Thoracic aorta (tissue), 2 donors: ENCODE measurements at places on chromosomes 2 and 18.

DNA sequence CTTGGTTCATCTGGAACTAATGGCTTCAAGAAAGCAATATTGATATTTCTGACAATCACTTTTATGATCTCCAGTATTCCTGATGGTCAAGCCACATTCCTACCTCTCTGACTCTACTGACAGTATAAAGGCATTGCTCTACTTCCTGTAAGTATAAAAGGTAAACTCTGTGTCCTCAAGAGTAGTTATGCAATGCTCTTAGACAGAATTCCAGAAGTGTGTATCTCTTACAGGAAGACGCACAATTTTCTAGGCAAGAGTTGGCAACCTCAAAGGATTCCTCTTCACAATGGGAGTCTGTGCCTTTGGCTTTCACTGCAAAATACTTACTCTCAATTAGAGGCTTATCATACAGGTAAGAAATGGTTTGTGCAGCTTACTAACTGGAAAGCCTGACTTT lies 100.1 kb downstream of the THADA start:
- no peak for DNase-seq

GRCh38 chr2:99926986-99927385 lies 215.4 kb downstream of the AFF3 start:
- DNase-seq: no peak

- no peak for DNase-seq
Measured at GRCh38 chr2:63663013-63663864, 74.5 kb downstream of the MDH1 start.

DNA sequence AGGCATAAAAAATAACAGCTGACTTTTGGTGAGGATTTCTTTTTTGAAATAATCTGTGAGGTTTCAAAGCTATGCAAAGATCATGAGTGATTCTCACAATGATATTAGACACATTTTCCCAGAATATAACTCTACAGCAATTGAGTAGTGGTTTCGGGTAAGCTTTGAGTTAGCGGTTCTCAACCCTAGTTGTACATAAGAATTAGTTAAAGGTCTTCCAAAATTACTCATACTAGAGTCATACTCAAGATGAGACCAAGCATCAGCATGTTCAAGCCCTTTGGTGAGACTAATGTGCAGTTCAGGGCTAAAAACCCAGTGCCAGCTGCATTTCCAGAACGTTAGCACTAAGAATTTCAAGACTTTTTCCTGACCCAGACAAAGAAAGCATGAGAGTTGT lies 31.1 kb downstream of the DSG4 start:
- DNase-seq: no peak

DNA sequence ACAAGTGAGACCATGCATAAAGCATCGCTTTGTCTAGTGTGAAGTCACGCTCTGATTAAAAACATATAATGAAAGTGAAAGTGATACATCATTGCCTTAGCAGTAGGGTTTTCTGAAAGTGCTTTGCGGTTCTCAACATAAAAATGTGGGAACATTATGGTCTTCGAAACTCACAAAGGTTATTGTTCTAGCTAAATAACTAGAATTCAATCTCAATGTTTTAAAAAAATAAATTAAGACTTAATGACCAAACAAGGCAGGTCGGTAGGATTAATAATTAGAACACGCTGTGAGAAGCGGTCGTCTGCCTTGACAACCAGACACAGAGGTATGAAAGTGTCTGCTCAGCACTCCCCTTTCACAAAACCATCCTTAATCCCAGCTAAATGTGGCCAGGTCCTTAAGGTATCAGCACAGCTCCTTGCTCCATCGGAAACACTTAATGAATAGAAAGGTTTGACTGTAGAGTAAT lies 42.2 kb downstream of the KLHL14 start:
- no peak for DNase-seq

DNA sequence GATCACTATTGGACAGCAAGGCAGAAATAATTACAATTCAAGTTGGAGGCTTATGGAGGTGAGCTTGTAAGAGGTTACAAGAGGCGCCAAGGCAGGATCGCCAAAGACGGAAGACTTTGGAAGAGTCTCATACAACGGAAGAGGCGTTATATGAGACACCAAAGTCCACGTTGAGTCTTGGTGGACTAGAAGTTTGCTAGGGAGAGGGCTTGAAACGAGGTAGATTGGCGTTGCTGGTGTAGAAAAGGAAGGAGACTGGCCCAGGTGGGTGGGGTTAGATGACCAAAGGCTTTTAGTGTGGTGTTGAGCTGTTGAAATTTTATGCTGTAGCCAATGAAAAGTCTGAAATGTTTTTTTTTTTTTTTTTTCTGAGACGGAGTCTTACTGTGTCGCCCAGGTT lies 1.4 kb downstream of the MSH2 start:
- no peak for DNase-seq

DNA sequence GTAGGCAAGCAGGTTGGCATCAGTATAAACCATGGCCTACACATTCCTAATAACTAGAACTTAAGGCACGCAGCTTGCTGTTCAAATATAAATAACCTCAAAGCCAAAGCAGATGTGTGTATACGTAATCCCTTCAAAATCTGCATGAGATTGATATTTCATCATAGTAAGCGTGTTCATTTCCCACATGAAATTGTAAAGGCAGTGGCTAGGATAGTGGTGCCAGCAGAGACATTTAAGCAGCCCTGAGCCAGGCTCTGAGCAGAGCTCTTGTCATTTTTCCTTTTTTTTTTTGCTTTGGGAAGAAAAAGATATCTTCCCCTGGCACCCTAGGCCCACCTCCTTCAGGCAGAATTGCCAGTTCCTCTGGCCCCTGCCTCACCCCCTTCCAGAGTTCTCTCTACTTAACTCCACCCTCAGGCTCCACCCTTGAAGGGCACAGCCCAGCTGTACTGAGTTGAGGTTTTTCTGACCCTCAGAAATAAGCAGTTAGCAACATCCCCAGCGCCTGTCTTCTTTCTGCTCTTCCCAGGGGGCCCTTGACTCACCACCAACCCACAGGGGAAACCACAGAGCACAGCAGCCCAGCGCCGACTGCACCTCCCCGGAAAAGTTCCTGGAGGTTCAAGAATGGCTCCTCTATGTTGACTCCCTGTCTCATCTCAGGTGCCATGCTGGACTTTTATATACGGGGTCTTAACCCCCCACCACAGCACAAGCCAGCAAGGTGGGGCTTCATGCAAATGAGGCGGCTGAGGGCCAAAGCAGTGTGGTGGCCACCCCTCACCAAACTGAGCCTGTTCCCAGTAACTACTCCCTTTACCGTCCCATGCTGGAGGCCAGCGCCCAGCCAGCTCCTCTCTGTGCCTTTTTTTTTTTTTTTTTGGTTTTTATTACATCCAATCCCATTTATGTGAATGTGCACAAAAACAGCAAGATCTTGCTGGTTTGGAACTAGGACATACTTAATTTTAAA lies 84.7 kb downstream of the EHD3 start:
- DNase-seq: no peak

DNA sequence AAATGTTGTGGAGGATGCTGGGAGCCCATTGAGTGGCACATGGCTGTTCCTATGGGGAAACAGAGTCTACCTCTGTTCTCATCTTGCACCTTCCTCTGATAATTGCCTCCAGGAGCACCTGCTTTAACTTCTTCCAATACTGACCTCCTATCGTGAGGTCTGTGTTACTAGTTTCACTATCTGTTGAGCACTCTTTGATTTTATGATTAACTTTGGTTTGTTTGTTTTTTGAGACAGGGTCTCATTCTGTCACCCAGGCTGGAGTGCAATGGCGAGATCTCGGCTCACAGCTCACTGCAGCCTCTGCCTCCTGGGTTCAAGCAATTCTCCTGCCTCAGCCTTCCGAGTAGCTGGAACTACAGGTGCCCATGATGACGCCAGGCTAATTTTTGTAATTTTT lies 12.1 kb upstream of the RFX8 start:
- DNase-seq: no peak

- peak; percentile 80 for DNase-seq
Measured at GRCh38 chr2:67260343-67261277, 136.5 kb upstream of the ETAA1 start.

DNA sequence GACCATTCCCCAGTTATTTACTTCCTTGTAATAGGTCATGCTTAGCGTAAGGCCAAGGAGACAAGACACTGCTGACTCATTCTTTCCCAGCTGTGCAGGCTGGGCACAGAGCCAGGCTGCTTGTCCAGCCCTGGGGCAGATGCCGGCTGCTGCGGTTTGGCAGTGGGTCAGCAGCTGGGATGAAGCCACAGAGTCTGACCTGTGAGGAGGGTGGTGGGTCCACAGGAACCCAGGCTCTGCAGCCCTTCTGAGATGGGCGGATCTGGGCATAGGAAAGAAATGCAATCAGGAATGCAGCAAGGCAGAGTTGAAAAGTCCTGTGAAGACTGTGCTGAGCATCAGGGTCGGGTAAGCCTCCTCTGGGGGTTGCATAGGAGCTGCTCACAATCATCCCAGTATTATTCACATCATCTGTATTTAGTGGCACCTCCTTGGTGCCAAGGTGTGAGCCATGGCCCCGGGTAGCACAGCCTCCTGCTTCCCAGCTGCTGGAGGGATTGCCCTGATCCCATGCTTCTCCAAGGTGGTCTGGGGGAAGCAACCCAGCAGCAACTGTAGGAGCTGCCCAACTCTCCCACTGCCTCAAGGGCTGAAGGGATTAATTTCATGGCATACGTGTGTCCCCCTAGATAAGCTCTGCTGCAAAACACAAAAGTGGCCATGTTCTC lies 139.0 kb downstream of the DDX1 start:
- peak; percentile 40 for DNase-seq

DNA sequence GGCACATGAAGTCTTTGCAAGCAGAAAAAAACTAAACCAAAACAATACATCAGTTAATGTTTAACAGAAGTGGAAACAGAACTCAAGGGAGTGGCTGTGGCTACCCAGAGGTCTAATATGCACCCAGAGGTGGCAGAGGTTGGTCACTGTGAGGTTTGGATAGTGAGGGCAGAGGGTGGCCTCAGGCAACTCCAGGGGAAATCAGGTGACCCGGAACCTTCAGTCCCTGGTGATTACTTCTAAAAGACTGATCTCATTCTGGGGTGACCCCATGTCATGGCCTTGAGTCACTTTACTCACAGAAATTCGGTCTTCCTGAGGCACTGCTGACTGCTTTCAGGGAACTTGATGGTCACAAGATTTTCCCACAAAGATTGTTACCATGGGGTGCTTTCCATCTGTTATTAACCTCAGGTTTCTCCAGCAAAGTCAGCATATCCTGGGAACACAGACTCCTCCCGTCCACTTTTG lies 99.4 kb downstream of the TMEM17 start:
- DNase-seq: no peak

DNA sequence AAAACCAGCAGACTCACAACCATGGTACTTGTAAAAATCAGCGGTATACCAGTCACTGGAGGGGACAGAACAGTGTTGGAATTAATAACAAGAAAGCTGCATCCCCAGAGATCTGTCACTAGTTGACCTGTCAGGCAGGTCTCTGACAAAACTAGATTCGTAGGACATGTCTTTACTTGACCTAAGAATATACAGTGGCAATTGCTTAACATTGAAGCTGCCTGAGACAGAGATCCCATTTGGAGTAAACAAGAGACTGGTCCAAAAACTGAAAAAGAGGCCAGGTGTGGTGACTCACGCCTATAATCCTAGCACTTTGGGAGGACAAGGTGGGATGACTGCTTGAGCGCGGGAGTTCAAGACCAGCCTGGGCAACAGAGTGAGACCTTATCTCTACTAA lies 7.2 kb upstream of the SS18 start:
- DNase-seq: no peak

- no peak for DNase-seq
Measured at GRCh38 chr2:219398721-219399363, 11.1 kb upstream of the DNPEP start.

- DNase-seq: no peak
Measured at GRCh38 chr2:68115965-68116364, 41.7 kb upstream of the PNO1 start.

- DNase-seq: no peak
Measured at GRCh38 chr18:47512726-47513435, 261.4 kb upstream of the SKOR2 start.

DNA sequence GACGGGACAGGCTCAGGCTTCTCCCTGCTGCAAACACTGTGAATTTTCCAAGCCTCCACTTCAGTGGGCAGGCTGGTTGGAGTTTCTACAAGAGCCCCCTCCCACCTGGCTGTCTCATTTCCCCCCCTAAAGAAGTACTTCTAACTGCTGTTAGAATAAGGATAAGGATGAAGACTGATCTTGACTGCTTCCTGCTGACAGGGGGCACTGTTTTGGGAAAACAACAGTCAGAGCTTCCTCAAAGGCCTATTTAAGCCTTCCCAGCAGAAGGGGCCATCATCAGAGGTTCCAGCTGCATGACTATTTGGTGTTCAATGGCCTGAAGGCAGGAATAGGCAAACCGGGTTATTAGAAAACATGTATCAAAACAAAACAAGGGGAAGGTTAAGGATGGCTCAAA lies 1162.8 kb downstream of the DSC3 start:
- DNase-seq: no peak

DNA sequence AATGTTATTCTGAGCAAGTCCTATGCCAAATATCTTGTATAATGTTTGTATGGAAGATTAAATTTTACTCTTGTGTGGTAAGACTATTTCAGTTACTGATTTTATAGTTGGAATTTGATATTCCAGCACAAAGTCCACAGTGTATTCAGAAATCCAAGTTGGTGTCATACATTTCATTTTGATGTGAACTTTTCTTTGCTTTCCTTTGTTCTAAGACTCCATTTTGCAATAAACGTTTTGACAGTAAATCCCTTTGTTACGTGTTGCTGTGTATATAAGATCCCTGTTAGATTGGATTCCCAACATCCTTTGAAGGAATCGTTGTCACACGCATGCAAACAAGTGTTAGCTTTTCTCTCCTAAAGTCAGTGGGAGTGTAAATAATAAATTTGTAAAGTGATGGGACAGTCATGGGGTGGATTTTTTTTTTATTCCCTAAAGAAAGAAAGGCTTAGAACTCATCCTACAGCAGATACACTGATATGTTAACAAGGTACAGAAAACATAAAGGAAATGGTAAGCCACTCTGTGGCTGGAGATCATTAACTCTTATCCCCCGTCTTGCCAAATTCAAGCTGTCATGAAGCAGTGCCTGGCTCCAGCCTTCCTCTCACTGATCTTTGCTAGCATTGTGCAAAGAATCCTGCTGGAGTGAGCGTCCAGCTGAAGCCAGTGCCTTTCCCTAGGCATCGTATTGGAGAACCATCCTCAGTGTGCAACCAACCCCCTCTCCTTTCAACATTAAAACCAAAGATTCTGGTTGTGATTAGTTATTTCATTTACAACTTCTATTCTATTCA lies 127.6 kb upstream of the CDCA7 start:
- DNase-seq: no peak

- DNase-seq: no peak
Measured at GRCh38 chr2:41717839-41718238, 330.0 kb upstream of the PKDCC start.

- no peak for DNase-seq
Measured at GRCh38 chr2:168622559-168622958, 166.5 kb downstream of the CERS6 start.

- DNase-seq: no peak
Measured at GRCh38 chr18:32730068-32730467, 42.8 kb downstream of the KLHL14 start.

- no peak for DNase-seq
Measured at GRCh38 chr2:236835307-236836024, 250.2 kb upstream of the COPS8 start.

GRCh38 chr2:238239543-238239862 lies 335 bp downstream of the HES6 start:
- no peak for DNase-seq

GRCh38 chr2:5798084-5798483 lies 105.9 kb downstream of the SOX11 start:
- DNase-seq: no peak
